ENCODE measurements at places on chromosomes 5 and 9. TPM values are rescaled to one million over a fixed set of nuclear protein-coding genes. Genes with fewer than 3 reads are reported as not detected.

The BSPRY gene
- not detected for polyA plus RNA-seq

The LCN2 gene
- polyA plus RNA-seq: 2.3 TPM

DNA sequence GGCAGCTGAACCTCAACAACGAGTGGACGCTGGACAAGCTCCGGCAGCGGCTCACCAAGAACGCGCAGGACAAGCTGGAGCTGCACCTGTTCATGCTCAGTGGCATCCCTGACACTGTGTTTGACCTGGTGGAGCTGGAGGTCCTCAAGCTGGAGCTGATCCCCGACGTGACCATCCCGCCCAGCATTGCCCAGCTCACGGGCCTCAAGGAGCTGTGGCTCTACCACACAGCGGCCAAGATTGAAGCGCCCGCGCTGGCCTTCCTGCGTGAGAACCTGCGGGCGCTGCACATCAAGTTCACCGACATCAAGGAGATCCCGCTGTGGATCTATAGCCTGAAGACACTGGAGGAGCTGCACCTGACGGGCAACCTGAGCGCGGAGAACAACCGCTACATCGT is 12.4 kb upstream of the PHYHD1 start:
- no peak for DNase-seq

GRCh38 chr9:131981116-131981776 is 98.4 kb downstream of the MED27 start:
- DNase-seq: no peak

GRCh38 chr5:59773294-59773693 is 120.2 kb downstream of the PDE4D start:
- no peak for DNase-seq

DNA sequence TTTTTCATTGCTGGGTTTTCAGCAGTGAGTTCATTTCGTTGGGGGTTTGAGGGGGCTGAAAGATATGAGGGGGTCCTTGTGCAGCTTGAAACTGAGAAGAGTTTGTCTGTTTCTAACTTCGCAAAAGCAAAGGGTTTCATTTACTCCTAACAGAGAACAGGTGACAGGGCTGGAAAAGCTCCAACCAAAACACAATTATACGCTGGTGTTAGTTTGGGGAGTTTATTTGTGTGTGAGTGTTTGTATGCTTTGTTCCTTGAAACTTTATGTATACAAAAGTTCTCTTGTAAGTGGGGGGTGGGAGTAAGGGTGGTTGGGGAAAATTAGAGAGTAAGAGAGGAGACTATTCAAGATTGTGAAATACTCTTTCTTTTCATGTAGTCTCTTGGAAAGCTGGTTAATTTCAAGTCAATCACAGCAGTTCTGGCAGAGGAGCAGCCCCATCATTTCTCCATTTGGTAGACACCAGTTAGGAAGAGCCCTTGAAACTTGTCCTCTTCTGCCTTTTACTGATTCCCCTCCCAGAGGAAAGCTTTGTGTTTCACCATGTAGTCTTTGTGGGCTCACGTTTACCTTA is 881 bp downstream of the TNFAIP8 start:
- no peak for DNase-seq

DNA sequence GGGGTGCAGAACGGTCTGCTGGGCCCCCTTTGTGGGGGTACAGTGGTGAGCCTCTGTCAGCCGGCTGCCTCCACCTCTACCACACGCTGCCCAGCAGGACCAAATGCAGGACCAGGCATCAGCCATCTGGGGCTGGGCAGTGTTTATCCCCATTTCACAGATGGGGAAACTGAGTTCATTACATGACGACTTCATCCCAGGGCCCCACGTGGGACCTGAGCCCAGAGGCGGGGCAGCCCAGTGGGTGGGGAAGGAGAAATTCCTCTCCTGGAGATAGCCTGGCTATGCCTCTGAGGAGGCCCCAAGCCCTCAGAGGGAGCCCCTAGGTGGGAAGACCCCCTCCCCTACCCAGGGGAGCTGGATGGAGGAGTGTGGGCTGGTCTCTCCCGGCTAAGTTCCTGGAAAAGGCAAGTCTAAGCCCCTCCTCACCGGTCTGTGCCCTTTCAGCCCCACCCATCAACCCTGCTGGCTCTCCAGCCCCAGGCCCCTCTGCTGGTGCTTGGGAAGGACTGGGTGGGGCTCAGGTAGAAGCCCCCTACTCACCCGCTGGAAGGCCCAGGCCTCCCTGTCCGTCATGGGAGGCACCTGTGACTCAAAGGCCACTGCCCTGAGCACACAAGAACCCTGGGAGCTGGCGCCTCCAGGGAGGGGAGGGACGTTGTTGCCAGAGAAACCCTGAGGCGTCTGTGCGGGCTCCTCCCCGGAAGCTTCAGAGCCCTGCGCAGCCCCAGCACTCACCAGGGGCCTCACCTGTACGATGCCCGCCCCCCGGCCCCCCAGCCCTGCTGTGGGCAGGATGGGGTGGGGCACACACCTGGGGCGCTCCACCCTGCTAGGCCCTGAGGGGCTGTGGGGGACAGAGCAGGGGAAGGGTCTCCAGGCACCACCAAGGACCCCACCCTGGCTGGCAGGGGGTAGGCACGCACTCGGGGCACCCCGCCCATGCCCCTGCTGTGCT is 7.4 kb upstream of the CCDC187 start:
- DNase-seq: peak; percentile 42

DNA sequence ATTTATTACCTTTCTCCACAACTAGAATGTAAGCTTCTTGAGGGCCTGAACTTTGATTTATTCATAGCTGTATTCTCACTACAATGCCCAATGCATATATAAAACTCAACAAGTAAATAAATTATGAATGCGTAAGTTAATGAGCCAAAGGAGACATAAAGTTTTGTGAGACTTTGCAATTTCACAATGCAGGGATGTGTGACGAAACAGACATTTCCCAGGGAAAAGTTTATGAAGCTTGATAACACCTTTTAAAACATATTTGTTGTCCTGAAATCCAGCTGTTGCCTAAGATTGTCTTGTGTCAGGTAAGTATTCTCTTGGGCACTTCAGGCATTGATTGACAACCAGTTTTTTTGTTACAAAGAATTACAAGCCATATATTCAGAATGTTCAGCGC is 800.1 kb downstream of the BRINP1 start:
- no peak for DNase-seq

GRCh38 chr9:83629433-83630104 is 6.6 kb downstream of the IDNK start:
- DNase-seq: no peak
